ENCODE measurements at places on chromosomes 5 and 9. TPM values are rescaled to one million over a fixed set of nuclear protein-coding genes. Genes with fewer than 3 reads are reported as not detected.

Gene CDC20B
- total RNA-seq = 0.31 TPM

Gene TSSK1B
- 0.31 TPM for total RNA-seq

Gene NFIB
- total RNA-seq = 240 TPM

Gene ANKRD18B
- total RNA-seq = not detected

Gene ZNG1C
- total RNA-seq = 68.9 TPM

Gene FGF1
- 3.4 TPM for total RNA-seq

Gene RGS7BP
- total RNA-seq = 26.0 TPM

Gene CHSY3
- total RNA-seq = 26.6 TPM

Gene NR5A1
- not detected for total RNA-seq

Gene QSOX2
- total RNA-seq = 13.8 TPM

Gene PIP5K1B
- 7.8 TPM for total RNA-seq

Gene SPINK6
- total RNA-seq = not detected

Gene MRPS27
- total RNA-seq = 67.9 TPM

Gene IL13
- total RNA-seq = not detected

Gene SHOC1
- total RNA-seq = not detected

Gene ITK
- not detected for total RNA-seq

Gene CD14
- 3.8 TPM for total RNA-seq

Gene CBY3
- not detected for total RNA-seq

Gene BTNL9
- total RNA-seq = 5.6 TPM

Gene CCDC152
- total RNA-seq = 8.1 TPM

Gene SHISAL2B
- total RNA-seq = not detected

Data from parietal lobe (tissue), 2 donors.